ENCODE measurements at places on chromosomes 6 and 20.

GRCh38 chr6:62640749-62641148 lies 354.7 kb upstream of the KHDRBS2 start:
- no peak for DNase-seq

DNA sequence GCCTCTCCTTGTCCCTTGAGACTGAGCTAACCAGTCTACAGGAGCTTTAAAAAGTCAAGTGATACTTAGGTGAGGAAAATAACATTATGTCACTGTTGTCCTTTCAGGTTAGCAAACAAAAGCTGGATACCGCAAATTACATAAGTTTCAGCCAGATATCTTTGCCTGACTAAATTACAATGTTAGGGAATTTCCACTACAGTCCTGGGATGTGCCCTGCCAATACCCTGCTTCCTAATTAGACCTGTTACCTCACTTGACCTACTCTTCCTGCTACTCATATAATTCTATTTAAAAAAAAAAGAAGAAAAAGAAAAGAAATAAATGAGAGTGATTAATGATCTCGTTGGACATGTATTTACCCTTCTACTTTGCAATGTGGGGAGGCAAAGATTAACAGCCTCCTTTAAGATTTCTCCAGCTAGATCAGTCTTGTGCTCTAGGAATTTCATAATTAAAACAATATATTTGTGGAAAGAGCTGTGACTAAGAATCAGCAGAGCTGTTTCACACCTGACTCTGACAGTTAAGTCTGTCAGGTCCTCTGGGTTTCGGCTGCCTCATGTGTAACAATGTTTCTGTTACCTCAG lies 318.9 kb downstream of the HDGFL1 start:
- no peak for DNase-seq

- no peak for DNase-seq
These were observed 41.9 kb downstream of the TULP4 start for GRCh38 chr6:158353883-158354877.

GRCh38 chr6:1296542-1296941 lies 15.4 kb upstream of the FOXQ1 start:
- DNase-seq, result no peak

DNA sequence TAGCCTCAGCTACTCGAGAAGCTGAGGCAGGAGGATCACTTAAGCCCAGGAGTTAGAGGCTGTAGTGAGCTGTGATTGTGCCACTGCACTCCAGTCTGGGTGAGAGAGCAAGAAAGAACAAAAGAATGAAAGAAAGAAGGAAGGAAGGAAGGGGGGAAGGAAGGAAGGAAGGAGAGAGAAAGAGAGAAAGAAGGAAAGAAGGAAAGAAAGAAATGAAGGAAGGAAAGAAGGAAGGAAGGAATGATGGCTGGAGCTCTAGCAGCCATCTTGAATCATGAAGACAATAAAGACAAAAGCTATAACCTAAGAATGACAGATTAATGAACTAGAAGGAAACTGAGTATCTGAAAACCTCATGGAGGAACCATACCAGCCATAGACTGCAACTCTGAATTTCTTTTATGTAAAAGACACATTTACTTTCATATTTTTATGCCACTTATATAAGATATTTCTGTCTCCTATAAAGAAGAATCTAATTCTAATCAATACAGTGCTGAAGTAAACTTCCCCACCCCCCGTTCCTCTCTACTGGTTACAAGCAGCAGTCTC lies 522.3 kb upstream of the JARID2 start:
- no peak for DNase-seq

DNA sequence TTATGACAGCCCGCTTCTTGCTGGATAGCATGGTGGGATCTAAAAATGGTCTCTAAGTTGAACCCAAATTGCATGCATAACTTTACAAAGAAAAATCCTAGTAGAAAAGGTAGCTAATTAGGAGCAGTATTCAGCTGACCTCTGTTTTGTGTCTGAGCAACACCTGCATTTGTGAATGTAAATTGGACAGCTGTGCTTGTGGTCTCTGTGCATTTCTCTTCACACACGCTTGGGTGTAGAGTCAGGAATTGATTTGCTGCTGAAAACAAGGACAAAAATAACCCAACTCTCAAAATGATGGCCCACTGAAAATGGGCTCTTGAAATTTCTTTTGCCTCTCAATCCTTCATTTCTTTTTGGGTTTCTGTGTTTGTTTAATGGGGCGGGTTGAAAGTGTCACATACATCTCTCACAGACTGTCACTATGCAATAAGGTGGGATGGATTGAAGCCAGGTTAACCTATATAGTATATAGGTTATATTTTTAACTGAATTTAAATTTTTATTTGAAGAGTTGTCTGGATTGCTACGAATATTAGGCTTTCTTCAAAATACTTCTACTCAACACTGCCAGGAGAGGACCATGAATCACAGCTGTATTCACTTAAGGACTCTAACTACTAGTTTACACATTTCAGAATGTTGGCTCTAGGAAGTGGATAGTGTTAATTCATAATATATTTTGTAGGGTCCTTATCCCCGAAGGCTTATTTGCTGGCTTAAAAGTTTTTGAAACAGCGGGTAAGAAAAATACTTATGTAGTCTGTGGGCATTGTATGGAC lies 46.5 kb downstream of the SOBP start:
- DNase-seq, result no peak

- no peak for DNase-seq
These were observed 20.8 kb upstream of the MUC21 start for GRCh38 chr6:30962716-30963115.

DNA sequence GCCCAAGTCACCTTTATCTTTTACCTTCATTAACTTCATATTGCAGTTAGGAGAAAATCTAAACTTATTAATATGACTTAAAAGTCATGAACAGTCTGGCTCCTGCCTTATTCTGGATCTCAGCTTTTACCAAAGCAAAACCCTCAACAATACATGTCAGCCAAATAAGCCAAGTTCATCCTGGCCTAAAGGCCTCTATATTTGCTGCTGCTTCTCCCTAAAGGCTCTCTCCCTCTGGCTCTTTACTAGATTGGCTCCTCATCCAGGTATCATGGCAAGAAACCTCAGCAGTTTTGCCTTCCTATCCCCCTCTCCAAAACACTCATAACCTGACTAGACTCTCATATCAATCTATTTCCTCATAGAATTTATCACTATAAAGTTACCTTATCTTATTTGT lies 11.1 kb downstream of the LMBRD1 start:
- DNase-seq, result no peak

DNA sequence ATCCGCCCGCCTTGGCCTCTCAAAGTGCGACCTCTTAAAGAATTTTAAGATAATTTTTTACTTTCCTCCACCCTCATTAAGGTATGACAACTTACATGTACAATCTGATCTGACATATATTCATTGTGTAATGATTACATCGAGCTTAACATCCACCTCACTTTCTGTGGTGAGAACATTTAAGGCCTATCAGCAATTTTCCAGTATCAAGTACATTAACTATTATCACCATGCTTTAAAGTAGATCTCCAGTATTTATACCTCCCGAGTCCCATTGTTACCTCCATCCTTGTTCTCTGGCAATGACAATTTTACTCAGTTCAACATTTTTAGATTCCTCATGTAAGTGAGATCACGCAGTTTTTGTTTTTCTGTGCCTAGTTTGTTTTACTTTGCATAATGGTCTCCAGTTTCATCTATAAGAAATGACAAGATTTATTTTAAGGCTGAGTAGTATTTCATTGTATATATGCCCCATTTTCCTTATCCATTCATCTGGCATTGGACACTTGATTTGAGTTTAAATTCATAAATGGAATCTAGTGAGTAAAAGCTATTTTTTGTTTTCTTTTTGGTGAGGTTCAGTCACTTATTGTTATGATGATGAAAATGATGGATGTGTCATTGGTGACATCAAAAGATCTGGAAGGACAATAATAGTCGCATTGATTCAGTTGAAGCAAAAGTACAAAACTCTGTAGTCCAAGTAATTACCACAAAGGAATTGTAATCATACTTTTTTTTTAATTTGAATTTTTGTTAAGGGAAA lies 87.0 kb downstream of the OR2B2 start:
- DNase-seq, result no peak

- no peak for DNase-seq
These were observed 188.0 kb upstream of the TAB2 start for GRCh38 chr6:149129371-149130077.

DNA sequence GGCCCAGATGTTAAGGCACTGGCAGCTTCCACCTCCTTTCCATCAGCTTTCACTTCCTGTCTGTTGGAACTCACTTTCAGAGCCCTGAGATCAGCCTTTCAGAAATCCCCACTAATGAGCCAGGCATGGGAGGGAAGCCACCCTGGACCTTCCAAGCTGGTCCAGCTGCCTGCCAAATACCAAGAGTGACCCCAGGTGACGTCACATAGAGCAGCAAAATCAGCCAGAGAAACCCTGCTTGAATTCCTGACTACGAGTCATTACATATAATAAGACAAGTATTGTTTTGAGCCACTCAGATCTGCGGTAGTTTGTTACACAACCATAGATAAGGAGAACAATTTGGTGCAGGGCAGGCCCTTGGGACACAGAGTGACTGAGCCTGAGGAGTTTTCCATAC lies 556.0 kb upstream of the JAG1 start:
- peak; percentile 72 for DNase-seq

GRCh38 chr20:63061051-63061770 lies 54.4 kb upstream of the BHLHE23 start:
- no peak for DNase-seq

DNA sequence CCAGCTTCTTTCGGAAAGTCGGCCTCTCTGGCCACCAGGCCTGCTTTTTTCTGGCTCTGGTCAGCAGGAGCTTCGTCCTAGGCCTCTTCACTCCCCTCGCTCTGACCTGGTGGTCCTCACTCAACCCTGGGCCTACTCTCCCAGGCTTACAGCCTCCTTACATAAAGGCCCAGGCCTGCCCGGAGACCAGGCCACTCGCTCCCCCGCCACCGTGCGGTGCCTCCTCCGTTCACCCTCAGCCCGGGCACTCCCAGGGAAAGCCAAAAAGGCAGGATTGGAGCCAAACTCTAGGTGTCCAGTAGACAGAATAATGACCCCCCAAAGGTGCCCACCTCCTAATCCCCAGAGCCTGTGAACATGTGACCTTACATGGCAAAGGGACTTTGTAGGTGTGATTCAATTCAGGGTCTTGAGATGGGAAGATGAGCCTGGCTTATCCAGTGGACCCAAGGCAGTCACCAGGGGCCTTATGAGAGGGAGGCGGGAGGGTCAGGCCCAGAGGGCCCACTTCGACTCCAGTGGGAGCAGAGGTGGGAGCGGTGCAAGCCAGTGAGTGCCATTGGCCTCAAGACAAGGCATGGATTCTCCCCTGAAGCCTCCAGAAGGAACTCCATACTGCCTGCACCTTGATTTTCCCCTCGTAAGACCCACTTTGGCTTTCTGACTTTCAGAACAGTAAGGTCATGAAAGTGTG lies 118.6 kb upstream of the PTPN1 start:
- DNase-seq, result no peak

DNA sequence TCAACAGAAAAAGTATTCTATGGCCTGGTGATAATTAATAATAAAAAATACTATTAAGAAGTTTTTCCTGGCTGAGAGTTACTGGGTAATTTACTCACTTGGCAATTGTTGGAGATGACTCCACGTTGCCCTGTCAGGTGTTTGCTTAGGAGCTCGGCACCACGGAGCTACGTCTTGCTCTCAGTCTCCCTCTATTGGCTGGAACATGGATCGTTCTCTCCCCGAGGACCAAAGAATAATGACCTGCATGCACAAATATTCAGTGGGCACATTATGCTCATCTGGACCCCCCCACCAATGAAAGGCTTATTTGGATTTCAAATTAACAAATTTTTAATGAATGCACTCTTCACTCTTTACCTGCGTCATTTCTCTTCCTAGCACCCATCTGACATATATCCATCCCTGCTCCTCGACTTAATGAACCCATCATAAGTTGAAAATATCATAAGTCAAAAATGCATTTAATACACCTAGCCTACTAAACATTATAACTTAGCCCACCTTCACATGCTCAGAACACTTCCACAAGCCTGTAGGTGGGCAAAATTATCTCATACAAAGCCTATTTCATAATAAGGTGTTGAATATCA lies 71.0 kb upstream of the CD83 start:
- DNase-seq, result peak; percentile 44

- no peak for DNase-seq
These were observed 27.2 kb downstream of the EFCAB8 start for GRCh38 chr20:32885952-32886351.

- DNase-seq, result no peak
These were observed 36.9 kb upstream of the FRMD1 start for GRCh38 chr6:168115748-168116437.

- no peak for DNase-seq
These were observed 257.2 kb downstream of the TAF4 start for GRCh38 chr20:61808447-61808846.

DNA sequence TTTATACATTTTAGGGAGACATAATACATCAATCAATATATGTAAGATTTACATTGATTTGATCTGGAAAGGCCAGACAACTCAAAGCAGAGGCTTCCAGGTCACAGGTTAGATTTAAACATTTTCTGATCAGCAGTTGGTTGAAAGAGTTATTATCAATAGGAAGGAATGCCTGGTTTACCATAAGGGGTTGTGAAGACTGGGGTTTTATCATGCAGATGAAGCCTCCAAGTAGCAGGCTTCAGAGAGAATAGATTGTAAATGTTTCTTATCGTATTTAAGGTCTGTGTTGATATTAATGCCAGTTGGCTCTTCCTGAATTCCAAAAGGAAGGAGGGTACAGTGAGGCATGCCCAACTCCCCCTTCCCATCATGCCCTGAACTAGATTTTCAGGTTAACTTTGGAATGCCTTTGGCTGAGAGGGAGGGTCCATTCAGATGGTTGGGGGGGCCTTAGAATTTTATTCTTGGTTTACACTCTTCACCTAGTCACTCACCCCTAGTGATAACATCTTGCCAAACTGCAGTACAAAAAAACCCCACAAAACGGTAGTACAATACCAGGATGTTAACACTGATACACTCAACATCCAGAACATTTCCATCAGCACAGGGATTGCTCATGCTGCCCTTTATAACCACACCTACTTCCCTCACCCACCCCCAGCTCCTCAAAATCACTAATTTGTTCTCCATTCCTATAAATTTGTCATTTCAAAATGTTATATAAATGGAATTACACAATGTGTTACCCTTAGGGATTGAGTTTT lies 259.6 kb upstream of the PLN start:
- peak; percentile 63 for DNase-seq

DNA sequence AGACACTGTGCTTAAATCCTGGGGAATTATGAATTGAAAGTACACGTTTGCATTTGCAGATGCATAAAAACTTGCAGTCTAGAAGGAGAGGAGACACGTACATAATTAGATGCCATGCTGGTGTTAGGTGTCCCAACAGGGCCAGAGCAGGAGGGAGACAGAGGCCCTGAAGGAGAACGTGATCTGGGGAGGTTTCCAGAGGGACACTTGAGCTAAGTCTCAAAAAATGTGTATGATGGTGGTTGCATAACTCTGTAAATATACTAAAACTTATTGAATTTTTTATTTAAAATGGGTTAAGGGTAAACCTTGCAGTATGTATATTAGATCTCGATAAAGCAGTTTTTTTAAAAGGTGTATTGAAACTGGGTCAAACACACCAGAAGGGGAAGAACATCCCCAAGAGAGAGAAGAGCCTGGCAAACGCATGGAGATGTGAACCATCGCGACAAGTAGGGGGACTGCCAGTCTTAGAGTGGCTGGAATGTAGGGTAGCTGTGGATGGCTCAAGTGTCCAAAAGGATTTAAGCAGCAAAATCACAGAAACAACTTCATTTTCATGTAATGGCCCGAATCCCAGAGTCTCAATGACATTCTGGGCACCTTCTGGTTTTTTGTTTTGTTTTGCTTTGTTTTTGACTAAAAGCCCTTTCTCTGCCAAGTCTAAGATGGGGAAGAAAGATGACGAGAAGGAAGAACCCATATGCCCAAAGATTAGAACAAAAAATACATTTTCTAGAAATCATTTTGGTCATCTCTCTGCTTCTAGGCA lies 15.3 kb downstream of the TRAF3IP2 start:
- DNase-seq, result no peak

- no peak for DNase-seq
These were observed 148.3 kb upstream of the TBX18 start for GRCh38 chr6:84912472-84913322.
